RPMI8226 (cell line): ENCODE measurements at places on chromosomes 7 and 10.

DNA sequence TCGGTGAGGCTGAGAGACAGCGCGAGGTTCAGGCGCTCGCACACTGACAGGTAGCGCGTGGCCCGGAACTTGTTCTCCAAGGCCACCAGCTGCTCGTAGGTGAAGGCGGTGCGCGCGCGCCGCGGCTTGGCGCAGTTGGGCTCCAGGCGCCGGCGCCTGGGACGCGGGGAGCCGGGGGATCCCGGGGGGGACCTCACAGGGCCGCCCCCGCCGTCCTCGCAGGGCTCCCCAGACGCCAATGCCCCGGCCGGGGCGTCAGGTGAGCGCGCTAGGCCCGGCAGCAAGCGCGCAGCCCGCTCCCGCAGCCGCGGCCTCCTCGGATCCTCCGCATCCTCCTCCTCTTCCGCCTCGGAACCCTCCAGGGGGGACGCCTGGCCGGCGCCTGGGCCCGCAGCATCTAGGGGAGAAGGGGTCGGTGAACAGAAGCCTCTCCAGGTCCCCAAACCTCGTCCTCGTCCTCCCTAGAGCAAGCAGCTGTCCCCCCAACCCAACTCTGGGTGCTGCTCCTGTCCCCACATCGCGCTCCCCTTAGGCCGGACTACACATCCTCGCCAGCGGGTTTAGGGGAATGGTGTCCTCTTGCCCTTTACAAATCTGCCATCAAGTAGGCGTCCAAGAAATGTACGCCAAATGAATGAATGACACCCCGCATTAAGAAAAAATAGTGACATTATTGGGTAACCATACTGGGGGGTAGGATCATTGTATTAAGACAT lies 1.9 kb downstream of the NKX1-2 start:
- DNase-seq: no peak

GRCh38 chr10:34190580-34190979 lies 624.5 kb downstream of the PARD3 start:
- DNase-seq: no peak

GRCh38 chr10:96212911-96213310 lies 58.5 kb downstream of the BLNK start:
- no peak for DNase-seq

- DNase-seq: no peak
Measured at GRCh38 chr10:46518028-46518725, 38.3 kb downstream of the GPRIN2 start.

DNA sequence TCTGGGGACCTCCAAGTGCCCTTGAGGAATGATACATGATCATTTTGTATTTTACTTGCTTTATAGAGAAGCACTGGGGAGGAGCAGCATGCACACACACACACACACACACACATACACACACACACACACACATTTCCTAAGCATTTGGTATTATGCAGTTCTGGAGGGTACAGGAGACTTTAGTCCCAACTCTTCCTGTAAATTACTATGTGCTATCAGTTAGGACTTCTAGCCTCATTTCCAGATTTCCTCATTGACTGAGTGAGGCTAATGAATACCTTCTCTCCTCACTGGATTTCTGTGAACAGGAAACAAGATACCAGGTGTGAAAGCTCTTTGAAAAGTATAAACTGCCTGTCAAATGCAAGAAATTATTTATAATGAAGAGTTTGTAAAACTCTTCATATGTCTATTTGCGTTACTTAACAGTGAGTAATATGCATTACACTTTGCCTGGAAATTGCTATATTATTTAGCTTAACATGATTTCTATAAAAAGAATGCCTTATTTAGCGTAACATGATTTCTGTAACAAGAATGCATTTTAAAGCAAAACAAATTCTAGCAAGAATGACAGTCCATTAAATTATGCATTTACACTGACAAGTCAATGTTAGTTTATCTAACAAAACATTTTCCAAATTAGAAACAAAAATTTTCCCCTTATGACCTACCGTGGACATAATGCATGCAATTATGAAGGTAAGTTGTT lies 34.2 kb downstream of the ACTA2 start:
- DNase-seq: no peak

GRCh38 chr7:115113131-115113530 lies 191.2 kb downstream of the MDFIC start:
- DNase-seq: no peak

GRCh38 chr7:13797545-13797944 lies 191.9 kb downstream of the ETV1 start:
- DNase-seq: no peak

GRCh38 chr7:94394109-94394436 lies 622 bp upstream of the COL1A2 start:
- DNase-seq: no peak

GRCh38 chr7:129771201-129771927 lies 159.8 kb downstream of the NRF1 start:
- DNase-seq: no peak
